ENCODE measurements at places on chromosomes 16 and 17.

GRCh38 chr17:66807182-66807581 lies 27.7 kb upstream of the CACNG5 start:
- DNase-seq, result no peak

GRCh38 chr16:55499281-55499680 lies 9.6 kb upstream of the LPCAT2 start:
- DNase-seq, result no peak

GRCh38 chr16:6643080-6643686 lies 689.5 kb upstream of the RBFOX1 start:
- peak; percentile 63 for DNase-seq

- peak; percentile 30 for DNase-seq
These were observed 3.2 kb downstream of the TPSG1 start for GRCh38 chr16:1221628-1222552.

DNA sequence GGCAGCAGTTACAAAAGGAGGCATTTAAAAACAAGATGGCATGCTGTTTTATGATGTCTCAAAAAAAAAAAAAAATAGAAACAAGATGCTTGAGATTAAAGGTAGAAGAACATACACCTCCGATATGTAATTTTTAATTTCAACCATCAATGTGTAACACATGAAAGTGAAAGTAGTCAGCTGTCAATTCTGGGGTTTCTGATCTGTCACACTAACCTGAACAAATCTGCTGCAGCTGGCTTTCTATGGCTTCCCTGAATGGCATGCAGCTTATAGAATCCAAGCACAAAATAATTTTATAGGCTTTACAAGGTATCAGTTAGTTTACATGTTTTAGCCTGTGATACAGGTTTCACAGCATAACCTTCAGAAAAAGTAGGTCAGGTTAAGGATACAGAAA lies 13.5 kb downstream of the GLYR1 start:
- no peak for DNase-seq

DNA sequence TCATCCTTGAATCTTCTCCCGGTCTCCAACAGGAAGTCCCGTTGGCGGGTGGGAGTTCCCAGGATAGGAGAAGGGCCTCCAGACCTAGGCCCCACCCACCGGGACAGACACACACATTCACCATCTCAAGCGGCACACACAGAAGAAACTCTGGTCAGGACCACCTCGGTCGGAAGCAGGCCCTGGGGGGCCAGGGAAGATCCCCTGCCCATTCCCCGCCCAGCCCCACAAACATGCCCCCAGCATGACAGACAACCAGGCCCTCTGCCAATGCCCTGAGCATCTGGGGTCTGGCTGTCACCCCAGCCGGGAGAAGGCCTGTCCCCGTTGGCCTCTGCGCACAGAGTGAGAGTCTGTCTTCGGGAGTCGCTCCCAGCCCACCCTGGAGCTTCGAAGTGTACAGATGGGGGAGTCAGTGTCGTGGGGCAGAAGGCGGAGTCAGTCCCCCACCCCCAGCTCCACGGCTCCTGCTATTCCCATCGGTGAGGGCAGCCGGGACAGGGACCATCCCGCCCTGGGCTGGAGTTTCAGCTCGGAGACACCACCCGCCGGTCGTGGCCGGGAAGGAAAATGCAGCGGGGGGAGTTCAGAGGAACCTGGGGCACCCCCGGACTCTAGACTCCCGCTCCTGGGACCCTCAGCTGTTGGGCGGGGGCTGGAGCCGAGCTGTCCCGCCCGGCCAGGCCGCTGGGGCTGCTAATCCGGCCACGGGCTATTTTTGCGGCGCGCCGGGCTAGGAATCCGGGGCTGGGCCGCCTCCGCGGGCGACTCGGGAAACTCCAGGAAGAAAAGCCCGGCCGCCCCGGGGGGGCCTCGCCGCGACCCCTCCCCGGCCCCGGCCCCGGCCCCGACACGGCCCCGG lies 660 bp downstream of the RHBDF1 start:
- DNase-seq, result no peak

GRCh38 chr16:21952040-21952792 lies 945 bp upstream of the UQCRC2 start:
- peak; percentile 78 for DNase-seq

- DNase-seq, result peak; percentile 74
These were observed 35.2 kb downstream of the ZNF750 start for GRCh38 chr17:82804442-82805191.

GRCh38 chr16:20089246-20089965 lies 15.7 kb upstream of the GPR139 start:
- no peak for DNase-seq

DNA sequence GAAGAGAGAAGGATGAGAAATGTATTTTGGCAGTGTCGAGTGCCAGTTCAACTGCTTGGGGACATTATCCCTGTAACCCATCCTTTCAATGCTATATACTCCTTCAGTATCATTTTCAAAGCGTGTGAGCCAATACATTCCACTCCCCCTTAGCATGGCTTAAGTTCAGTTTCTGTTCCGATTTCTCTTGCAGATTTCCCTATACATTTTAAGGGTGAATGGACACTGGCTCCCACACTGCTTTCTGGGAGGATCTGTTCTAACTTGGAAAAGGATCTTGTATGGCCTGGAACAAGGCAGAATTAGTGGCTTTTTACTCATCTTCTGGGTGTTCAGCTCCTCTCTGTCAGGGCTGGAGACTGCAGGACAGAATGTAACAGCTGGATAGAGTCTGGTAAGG lies 333.8 kb downstream of the HAPSTR1 start:
- no peak for DNase-seq

GRCh38 chr17:17395246-17395802 lies 81.5 kb upstream of the MED9 start:
- no peak for DNase-seq

GRCh38 chr17:75570772-75571171 lies 16.8 kb upstream of the MYO15B start:
- DNase-seq, result no peak

DNA sequence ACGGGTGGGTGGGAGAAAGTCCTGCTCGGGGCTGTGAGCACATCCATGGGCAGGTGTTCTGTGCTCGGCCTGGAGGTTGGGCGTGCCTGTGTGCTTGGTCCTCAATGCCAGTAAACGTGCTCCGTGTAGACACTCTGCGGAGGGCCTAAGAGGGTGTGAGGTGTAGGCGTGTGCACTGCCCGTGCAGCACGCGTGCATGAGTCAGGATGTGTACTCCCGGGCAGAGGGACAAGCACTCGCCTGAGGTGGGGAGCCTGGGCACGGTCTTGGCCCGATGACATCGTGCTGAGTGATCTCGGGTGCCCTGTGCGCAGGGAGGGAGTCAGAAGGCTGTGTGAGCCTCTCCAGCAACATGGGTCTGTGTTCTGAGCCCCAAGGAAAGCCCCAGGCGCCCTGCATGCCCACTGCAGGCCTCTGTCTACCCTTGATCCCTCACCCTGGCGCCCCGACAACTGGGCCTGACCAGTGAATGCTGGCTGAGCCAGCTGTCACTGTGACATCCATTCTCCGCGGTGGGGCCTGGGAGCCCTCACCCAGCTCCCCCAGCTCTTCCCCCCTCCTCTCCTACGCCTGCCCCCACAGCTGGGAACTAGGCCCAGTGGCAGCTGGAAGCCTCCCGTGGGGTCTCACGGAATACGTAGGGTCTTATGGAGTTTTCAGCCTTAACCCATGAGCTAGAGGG lies 23.5 kb upstream of the NXPH3 start:
- DNase-seq, result no peak

DNA sequence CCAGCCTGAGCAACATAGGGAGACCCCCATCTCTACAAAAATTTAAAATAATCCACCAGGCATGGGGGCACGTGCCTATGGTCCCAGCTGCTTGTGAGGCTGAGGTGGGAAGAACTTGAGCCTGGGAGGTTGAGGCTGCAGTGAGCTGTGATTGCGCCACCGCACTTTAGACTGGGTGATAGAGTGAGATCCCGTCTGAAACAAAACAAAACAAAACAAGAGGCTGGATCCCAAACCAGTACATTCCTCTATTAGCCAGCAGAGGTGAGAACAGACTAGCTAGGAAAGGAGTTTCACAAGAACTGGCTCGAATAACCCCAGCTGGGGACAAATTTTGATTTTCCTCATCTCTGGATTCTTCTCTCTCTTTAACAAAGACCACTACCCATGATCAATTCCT lies 366.7 kb upstream of the ZFHX3 start:
- no peak for DNase-seq

Measured in Ammon's horn (tissue), 1 donor.